ENCODE measurements at places on chromosomes 7 and 10.

DNA sequence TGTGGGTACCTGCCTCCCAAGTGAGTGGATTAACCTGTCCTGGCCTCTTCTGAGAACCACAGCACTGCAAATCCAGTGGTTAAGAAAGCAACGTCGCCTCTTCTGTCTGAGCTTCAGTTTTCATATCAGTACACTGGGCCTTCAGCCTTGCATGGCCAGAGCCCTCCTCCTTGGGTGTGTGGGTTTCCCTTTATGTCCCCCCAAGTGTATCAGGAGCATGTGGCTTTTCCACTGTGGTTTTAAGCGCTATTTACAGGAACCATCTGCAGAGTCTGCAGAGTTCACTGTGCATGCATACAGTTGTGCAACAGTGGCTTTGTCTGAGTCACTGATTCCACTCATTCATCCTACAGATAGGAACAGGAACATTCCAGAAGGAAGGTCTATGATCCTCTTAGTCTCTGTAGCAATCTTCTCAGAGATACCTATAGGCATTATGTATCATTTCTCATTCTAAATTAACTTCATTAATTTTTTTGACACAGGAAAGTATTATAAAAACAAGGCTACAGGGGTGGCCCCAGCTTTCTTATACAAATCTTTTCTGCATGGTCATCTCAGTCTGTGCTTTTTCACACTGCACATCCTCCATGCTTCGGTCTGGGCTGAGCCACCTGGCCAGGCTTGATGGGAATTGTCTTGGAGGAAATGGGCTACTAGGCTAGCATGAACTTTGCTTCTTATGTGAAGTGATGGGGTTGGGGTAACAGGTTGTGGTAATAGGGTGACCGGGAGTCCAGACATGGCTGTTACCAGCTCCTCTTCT is 17.1 kb downstream of the MBL2 start:
- no peak for DNase-seq

DNA sequence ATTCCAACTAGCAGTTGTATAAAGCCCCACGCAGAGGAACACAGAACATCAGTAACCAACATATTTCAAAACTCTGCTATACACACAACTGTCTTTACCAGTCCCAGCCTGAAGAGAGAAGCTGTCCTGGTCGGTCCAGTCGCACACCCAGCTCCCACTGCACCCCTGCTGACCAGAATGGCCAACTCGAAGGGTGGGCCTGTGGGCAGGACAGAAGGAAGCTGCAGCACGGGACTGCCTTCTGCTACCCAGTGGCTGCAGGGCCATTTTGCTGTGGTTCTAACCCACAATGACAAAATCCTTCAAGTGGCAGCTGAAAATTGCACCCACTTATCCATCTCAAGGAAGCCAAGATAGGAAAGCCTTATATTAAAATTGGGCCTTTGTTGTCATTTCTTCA is 48.2 kb downstream of the GSDME start:
- DNase-seq = no peak

DNA sequence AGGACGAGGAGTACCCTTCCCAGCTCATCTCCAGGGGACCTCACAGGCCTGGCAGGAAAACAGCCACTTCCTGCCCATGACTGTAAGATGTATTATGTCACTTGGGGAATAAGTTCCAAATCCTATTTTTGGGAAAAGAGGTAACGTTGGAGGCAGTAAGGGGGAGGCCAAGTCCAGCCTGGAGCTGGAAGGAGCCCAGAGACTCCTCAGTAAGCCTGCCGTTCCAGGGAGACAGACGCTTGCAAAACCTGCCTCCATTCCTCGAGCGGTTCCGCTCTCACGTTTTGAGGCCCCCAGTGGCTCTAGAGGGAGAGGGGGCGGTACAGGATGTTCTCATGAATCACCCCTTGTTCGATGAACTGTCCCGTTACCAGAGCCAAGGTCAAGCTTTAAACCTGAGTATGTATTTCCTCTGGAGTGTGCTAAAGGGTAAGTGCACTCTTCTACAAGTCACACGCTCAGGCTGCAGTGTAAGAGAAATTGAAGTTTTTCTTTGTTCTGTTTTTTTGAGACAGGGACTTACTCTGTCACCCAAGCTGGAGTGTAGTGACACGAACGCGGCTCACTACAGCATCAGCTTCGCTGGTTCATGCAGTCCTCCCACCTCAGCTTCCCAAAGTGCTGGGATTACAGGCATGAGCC is 45.5 kb upstream of the CYTH3 start:
- no peak for DNase-seq

GRCh38 chr7:6121141-6121540 is 90.0 kb downstream of the ANKRD61 start:
- DNase-seq = no peak
